ENCODE measurements at places on chromosomes 3 and 15.

DNA sequence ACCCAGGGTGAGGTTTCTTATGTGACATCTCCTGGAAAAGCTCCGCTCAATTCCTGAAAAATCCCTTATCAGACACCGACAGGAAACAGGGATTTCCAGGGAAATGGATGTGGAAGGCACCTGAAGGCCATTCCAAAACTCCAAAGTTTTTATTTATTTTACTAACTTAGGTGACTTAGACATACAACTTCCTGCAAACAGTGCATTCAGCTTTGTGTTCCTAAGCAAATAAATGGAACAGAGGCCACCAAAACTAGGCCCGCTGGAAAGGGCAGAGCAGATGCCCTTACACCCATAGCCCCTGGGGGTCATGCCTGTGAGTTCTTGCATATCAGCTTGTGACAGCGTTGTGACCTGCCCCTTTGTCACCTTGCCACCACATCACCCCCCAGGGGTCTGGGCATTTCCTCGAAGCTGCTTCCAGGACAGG is 239.4 kb downstream of the XXYLT1 start:
- no peak for DNase-seq

DNA sequence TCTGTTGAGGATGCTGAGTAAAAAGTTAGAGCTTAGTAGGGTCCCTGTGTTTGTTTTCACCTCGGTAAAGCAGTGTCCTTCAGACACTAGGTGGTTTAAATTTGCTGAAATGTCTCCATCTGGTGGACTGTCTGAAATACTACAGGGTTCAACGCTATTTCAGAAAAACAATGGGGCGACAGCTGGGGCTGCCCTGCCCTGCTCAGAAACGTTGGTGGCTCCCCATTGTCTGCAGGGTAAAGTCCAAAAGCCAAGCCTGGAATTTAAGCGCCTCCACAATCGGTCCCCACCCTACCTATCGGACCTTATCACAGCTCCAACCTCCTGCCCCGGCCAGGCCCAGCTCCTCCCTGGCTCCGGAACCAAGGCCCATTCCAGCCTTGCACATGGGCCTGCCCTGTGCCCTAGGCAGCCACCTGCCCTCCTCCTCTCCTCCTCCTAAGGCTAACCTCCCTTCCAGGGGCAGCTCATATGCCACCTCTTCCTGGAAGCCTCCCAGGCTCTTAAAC is 4.3 kb upstream of the TSEN2 start:
- peak; percentile 42 for DNase-seq

- DNase-seq = no peak
These were observed 49.1 kb downstream of the NR1I2 start for GRCh38 chr3:119831022-119831421.

GRCh38 chr3:12591456-12591855 is 34.6 kb downstream of the MKRN2 start:
- DNase-seq = no peak

DNA sequence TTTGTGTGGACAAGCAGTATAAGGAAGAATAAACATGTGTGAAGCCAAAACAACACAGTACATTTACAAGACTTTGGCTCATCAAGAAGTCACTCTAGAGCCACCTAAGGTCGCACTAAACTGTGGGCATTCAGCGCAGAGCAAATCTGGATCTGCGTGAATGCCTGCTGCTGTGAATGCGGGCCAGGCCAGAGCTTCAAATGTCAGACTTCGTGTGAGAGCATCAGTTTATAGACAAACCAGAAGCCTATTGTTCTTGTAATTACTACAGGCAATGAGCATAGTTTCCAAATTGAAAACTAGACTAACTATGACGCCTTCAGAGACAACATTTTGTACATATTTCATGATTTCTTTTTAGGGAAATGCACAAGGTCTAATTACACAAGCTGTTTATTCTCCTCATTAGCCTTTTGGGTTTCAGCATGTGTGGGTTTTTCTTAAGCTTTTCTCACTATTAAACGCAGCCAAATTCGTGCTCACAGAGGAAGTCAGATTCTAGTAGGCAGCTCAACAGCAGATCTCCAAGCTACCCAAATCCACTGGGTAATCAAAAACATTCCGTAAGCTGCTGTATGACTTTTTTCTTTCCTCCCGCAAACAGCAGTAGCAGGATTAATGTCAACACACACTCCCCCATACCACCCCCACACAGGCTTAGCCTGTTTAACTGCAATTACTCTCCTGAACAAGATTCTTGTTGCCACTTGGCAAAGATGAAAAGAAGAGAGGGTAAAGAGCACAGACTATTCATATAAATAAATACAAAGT is 84.5 kb upstream of the SETMAR start:
- no peak for DNase-seq

- DNase-seq = no peak
These were observed 736.3 kb upstream of the ARRDC4 start for GRCh38 chr15:97224191-97224641.

DNA sequence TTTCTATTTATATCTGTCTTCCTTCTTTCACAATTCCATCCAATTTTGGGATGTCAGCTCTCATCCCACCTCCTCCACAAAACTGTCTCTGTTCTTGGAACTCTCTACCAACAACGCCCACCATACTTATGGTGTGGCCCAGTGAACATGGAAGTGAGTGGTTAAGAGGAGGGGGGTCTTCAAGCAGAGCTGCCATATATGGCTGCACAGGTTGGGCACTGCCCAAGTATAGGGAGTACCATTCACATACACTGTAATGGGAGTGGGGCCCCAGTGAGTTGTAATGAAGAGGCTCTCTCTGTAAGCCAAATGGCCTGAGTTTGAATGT is 7.9 kb upstream of the CAMK1 start:
- DNase-seq = no peak

DNA sequence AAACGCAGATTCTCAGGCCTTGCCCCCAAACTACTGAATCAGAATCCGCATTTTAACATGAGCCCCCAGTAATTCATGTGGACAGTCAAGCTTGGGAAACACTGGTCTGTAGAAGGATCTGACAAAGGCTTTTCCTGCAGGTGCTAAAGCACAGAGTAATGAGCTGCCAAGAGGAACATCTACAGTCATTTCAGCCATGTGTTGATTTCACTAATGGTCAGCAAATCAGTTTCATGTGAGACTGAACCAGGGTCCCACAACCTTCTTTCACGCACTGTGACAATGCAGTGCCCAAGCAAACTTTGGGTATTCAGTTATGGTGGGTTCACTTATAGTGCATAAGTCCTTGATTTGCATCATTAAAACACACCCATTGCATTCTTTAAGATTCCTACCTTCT is 237.6 kb downstream of the TUSC7 start:
- DNase-seq = no peak

DNA sequence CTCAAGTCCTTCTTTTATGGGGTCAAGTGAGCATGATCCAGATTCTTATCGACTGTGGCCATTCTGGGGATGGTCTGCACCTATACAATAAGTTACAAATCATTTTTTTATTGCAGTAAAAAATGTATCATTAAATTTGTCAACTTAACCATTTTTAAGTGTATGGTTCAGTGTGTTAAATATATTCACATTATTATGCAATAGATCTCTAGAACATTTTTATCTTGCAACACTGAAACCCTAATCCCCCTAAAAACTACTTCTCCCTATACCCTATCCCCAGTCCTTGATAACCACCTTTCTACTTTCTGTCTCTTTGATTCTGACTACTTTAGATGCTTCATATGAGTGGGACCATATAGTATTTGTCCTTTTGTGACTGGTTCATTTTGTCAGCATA is 10.4 kb upstream of the BOC start:
- DNase-seq = no peak

GRCh38 chr3:150094150-150094933 is 123.6 kb upstream of the PFN2 start:
- DNase-seq = no peak

GRCh38 chr3:69085168-69085832 is 563 bp downstream of the ARL6IP5 start:
- no peak for DNase-seq

DNA sequence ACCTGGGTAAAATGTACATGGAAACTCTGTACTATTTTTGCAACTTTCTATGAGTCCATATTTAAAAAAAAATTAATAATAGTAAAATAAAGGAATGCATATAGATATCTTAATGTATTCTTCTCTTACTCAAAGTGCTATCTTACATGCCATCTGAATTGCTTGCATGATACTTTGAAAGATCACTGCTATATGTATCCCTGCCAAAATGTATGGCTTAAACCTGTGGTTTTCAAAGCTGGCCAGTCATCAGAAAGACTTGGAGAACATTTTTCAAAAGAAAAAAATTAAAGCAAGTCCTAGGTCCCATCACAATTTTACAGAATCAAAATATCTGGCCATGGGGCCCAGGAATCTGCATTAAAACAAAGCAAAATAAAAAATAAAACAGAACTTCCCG is 262.1 kb downstream of the LPP start:
- DNase-seq = no peak

DNA sequence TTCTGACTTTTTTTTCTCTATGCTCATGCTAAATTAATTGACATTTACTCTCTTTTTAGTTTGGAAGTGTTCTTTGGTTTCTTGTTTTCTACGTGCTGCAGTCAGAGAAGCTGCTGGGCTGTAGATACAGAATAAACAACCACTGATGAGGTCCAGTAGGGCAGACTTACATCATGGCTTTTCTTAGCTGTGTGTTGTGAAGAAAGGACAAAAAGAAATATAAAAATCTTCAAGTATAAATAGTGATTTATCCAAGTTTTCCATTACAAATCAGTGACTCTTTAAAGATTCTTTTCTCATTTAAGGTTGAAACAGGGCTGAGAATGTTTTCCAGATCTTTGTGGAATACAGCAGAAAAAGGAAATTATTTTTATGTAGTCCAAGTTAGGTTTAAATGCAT is 122.2 kb downstream of the CMSS1 start:
- DNase-seq = no peak

- DNase-seq = no peak
These were observed 8.9 kb downstream of the XIRP1 start for GRCh38 chr3:39183211-39184080.

DNA sequence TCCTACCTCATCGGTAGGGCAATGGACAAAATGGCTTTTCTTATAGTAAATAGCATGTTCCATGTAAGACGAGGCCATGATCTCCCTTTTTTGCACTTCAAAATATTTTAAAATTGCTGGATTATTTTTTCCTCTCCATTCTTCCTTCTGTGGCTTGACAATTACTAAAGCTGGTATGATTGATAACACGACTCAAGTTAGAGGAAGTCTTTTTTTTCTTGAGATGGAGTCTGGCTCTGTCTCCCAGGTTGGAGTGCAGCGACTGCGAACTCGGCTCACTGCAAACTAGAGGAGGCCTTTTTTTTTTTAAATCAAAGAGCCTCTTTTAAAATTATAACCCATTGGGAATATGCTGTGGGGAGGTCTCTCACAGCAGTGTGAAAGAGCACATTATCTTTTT is 124.5 kb upstream of the TBL1XR1 start:
- no peak for DNase-seq

DNA sequence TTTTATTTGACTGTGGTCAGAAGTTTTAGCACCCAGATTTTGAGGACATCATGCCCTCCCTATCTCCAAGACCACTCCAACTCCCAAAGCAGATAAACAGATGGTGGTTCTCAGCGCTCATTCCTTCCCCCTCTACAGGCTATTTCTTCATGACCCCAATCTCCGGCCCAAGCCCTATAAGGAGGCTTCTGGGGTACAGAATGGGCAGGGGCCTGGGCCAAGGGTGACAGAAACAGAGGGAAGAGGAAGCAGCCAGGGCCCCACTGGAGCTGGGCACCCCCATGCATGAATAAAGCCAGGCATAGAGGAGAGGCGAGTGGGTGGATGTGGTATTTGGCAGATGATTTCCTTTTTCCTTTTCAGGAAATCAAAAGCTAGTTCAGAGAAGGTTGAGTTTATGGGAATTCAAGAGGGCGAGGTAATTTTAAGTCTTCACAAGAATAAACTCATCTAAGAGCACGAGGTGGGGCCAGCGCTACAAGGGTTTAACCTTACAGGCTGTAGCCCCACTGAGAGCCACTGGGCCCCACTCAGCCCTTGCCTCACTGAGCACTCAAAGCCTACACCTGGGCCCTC is 104.8 kb upstream of the HERC1 start:
- DNase-seq = no peak

Measured in SIG-M5 (cell line).